ENCODE measurements at places on chromosomes 4 and X. TPM values are rescaled to one million over a fixed set of nuclear protein-coding genes. Genes with fewer than 3 reads are reported as not detected.

GRCh38 chrX:68823413-68824151, 5.2 kb upstream of the EFNB1 start:
- no peak overlapping the region for H3K27ac ChIP-seq
- DNase-seq = no peak
- no peak overlapping the region for H3K4me3 ChIP-seq
- H3K36me3 ChIP-seq = no peaks in the 10 kb centered on the region
- no peaks in the 10 kb centered on the region for H3K4me1 ChIP-seq

- H3K4me3 ChIP-seq = no peak overlapping the region
- no peaks in the 10 kb centered on the region for H3K36me3 ChIP-seq
- H3K27me3 ChIP-seq = no peaks in the 10 kb centered on the region
- H3K4me1 ChIP-seq = no peaks in the 10 kb centered on the region
- no peak for DNase-seq
Measured at GRCh38 chrX:55522596-55523276, 33.1 kb upstream of the USP51 start.

DNA sequence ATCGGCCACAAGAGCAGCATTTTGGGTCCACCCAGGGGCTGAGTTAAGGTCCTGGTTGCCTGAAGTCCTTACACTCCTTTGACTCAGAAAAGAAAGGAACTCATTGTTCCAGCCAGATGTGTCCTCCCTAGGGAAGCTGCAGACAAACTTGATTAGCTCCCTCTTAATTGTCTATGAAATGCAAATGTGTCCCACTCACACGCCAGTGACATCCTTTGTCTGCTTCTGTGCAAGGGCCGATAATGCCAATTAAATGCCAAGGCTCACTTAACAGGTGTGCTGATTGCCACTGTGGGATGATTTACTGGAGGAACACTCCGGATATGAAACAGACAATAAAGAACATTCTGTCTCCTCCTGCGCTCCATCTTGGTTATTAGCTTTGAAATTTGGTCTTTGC, 332.9 kb upstream of the CPEB2 start:
- no peaks in the 10 kb centered on the region for H3K27me3 ChIP-seq
- no peak overlapping the region for H3K4me3 ChIP-seq
- H3K36me3 ChIP-seq = no peaks in the 10 kb centered on the region
- H3K27ac ChIP-seq = no peak overlapping the region
- DNase-seq = no peak

COL4A5 gene
- total RNA-seq = 48.1 TPM

DCUN1D4 gene
- 42.8 TPM for total RNA-seq
